ENCODE measurements at places on chromosomes 16 and 17.

- DNase-seq = no peak
Observed at GRCh38 chr17:1946021-1946932, 78.9 kb downstream of the RTN4RL1 start.

DNA sequence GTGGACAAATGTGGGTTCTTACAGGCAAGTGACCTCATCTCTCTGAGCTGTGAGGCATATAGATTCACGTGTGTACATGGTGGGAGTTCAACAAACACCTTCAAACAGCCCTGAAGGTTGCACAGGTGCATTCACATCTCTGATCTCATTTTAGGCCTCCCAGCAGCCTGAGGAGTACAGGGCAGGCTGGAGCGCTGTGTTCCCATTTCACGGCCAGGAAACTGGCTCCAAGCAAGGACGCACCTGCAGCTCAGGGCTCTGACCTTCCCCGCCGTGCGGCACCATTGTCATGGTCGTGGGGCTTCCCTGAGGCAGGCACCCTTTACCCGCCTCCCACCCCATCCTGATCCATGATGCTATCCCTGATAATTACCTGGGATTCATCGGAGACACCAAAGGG lies 4.8 kb upstream of the CD300A start:
- no peak for DNase-seq

GRCh38 chr17:81702934-81703746 lies at the start of gene MRPL12:
TSS of gene MRPL12 (plus strand) at chr17:81703367. CDS start at chr17:81703502, 135 bp downstream.
- DNase-seq = peak; percentile 80

DNA sequence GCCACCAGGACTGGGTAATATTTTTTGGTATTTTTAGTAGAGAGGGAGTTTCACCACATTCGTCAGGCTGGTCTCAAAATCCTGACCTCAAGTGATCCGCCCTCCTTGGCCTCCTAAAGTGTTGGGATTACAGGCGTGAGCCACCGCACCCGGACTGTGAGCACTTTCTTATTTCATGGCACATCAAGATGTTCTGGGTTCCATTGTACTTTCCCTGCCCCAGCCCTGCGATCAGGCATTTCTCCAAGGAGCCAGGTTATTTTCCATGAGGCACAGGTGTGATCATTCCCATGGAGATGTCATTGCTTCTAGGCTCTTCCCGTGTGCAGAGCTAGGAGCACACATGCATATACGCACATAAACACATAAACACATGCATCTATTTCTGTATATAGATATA lies 2.6 kb upstream of the ANKRD40CL start:
- DNase-seq = no peak

- DNase-seq = no peak
Observed at GRCh38 chr16:75452464-75453190, 11.9 kb downstream of the TMEM170A start.

DNA sequence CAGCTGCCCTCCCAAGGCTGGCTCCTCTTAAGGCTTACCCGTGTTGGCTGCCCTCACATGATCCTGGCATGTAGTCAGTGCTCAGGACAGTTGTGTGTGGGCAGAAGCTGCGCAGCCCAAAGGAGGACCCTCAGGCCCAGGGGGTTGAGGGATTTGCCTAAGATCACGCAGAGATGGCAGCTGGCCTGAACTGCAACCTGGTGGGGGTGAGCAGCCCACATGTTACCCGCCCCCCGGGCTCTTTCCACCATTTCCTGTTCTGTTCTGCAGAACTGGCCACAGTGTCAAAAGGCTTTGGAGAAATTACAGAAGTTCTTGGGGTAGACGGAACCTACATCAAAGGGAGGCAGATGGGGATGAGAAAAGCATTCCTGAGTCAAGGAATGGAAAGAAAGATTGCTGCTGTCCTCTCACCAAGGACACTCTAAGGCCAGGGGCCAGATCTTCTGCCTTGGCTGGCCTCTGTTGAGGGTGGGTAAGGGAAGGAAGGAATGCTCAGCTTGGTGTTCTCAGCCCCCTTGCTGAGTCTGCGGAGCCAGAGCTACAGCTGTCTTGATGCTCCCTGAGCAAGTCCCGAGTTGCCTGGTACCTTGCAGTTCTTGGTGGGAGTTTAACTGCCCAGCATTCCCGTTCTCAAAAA lies 53.0 kb downstream of the EPN2 start:
- DNase-seq = no peak

- DNase-seq = no peak
Observed at GRCh38 chr16:85989863-85990643, 91.1 kb downstream of the IRF8 start.

DNA sequence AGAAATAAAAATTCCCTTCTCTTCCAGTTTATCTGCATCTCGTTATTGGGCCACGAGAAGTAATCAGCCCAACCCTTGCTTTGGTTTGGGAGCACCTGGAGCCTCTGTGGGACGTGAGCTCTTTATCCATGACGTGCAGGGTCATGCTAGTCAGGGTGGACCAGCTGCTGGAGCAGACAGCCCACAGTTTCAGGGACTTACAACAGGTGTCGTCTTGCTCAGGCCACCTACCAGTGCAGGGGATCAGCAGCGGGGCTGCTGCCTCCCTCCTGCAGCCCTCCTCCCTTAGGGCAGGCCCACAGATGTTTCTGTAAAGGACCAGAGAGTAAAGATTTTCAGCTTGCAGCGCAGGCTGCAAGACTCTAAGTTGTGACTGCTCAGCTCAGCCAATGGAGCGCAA lies 16.9 kb downstream of the ADAD2 start:
- no peak for DNase-seq

GRCh38 chr16:74107795-74108610 lies 188.6 kb upstream of the PSMD7 start:
- peak; percentile 11 for DNase-seq

DNA sequence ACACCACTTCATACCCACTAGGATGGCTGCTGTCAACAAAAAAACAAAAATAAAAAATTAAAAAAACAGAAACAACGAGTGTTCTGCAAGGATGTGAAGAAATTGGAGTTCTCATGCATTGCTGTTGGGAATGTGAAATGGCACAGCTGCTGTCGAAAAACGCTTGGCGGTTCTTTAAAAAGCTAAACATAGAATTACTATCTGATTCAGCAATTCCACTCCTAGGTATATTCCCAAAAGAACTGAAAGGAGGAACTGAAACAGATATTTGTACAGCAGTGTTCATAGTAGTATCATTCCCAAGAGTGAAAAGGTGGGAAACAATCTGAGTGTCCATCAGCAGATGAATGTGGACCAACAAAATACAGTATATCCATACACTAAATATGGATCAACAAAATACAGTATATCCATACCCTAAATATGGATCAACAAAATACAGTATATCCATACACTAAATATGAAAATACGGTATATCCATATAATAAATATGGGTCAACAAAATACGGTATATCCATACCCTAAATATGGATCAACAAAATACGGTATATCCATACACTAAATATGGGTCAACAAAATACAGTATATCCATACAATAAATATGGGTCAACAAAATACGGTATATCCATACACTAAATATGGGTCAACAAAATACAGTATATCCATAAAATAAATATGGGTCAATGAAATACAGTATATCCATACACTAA lies 8.7 kb downstream of the METTL16 start:
- DNase-seq = no peak

DNA sequence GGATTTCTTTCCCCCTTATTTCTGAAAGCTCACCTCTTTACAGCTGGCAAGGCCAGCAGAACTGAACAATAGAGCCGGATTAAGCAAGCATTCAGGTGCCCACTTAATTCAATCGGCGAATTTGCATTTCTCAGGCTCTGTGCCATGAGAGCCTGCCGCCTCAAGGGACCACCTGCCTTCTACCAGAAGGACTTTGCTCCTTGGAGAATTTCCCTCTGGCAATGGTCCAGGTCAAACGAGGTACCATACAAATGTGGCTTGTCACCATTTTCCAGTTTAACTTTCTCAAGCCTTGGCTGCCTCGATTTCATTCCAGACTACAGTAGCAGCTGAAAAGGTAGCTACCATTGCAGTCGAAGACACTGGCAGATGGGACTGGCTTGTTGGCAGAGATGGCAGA lies 534.0 kb downstream of the MAF start:
- DNase-seq = no peak

DNA sequence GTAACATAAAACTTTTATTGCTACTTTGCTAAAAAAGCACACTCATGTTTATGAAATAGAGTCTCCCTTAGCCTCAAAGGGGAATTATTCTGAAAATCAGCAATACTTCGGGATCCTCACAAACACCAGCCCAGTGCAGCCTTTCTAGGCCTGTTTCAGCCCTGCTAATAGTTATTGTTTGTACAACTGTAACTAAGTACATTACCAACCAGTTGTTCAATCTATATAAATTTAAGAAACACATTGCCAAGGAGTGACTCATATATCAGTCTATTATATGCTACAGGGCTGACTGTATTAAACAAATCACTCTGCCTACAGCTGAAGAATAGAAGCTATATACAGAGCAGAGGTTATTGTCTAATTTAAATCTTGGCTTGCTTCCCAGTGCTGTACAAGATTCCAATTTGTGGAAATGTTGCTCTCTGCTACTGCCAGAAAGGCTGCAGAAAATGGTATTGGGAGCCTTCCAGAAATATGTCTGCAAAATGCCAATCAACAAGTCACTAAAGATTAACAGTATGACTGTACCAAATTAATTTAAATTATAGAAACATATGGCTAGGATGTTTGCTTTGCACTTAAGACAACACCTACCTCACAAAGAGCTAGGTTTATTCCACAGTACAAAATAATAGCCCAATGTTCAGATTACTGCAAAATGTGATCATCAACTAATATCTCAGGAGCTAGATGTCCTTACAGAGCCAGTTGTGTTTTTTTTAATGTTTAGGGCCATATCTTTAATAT lies 49.7 kb downstream of the TOX3 start:
- no peak for DNase-seq

- no peak for DNase-seq
Observed at GRCh38 chr17:80427366-80428282, 12.7 kb downstream of the ENDOV start.

DNA sequence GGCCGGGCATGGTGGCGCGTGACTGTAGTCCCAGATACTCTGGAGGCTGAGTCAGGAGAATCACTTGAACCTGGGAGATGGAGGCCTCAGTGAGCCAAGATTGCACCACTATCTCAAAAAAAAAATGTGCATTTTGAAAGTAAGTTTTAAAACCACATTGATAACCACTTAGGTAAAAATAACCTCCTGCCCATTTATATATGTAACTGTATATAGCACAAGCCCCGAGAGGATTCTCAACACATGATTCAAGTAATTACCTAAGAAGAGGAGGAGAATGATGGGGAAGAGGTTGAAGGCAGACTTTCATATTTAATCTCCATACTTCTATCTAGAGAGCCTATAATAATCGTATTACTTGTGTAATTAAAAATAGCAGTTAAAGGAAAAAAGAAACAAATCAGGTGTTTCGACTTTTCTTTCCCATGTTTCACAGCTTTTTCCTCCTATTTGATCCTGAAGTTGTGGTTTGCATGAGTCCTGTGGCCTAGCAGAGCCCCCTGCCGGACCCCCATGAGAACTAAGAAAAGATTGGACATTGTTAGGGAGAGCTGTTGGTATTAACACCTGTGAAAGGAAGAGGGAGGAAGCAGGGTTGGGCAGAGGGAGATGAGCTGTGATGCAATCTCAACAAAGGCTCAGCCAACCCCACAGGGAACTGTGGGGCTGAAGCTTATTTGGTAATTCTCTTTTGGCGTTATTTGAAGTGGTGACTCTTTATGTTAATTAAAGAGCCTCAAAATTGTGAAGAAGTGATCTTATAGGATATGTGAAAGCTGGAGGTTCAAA lies 22.1 kb downstream of the PMFBP1 start:
- no peak for DNase-seq

GRCh38 chr17:69764146-69764545 lies 310.9 kb upstream of the KCNJ16 start:
- DNase-seq = no peak

DNA sequence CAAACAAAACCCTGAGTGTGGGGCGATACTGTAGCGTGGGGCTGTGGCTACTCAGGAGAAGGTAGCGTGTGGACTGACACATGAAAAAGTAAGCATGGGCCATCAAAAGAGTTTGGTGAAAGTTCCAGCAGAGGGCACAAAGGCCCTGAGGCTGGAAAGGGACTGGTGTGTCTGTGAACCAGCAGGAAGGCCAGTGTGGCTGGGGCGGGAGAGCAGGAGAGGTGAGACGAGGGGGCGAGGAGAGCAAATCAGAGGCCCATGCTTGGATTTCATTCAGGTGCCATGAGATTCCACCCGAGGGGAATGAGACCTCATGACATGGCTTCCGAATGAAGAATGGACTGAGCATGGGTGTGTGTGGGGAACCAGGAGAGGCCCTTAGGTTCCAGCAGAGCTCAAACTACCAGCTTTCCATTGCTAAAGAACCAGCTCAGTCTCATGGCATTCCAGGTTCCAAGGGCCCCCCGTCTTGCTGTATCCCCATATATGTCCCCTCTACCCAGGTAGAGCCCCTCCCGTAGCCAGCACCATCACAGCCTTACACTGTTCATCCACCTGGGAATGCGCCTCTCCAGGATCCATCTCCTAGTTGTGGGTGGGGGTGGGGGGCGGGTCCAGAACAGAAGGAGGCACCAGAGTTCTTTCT lies 31.1 kb downstream of the TRPV2 start:
- DNase-seq = no peak

DNA sequence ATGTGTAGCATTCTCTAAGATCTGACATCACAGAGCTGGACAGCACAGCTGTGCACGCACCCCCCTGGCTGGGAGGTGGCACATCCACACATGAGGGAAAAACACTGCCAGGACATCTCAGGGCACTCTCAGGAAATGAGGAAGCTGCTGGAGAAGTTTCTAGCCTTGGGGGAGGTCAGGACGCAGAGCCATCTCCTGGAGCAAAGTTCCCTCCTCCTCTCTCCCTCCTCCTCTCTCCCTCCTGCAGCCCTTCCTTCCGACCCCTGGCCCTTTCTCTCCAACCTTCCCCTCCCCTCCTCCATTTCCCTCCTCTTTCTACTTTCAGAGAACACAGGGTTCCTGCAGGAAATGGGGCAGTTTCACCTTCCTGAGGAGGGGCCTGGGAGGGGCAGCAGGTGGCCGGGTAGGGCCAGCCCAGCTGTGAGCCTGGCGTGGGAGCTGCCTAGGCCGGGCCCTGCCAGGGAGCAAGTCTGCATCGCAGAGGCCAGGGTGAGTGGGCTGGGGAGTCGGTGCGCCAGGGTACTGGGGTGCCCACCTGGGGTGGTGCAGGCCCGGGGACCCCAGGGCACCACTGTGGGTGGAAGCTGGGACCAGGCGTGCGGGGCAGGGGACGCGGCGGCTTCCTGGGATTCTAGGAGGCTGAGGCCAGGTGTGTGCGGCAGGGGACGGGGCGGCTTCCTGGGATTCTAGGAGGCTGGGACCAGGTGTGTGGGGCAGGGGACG lies at the start of gene DPEP1:
DPEP1 (plus strand) TSS at position 412 of the 723 bp plus-strand sequence. CDS start 16,769 bp downstream, outside the sequence.
- DNase-seq = no peak

- DNase-seq = peak; percentile 73
Observed at GRCh38 chr16:15704545-15704987, 54.5 kb downstream of the NDE1 start.

- no peak for DNase-seq
Observed at GRCh38 chr16:12079412-12079965, 103.0 kb downstream of the SNX29 start.

GRCh38 chr16:52557236-52557635 lies 10.3 kb upstream of the TOX3 start:
- DNase-seq = no peak

DNA sequence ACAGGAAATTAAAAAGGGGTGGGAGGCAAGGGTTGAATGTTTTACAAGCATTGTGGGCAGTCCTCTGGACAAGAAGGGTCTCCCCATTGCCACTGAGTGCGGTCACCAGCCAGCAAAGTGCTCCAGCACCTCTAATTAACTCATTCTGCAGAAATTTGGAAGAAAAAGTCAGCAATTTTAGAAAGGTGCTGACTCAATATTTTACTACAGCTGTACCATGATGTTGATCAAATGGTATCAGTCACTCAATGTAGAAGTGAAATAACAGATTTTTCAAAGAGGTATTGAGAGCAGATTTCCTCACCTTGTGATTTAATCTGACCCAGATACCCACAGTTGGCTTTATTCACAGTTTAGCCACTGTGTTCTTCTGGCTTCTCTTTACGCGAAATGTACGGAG lies 96.7 kb downstream of the PMP22 start:
- no peak for DNase-seq

All from naive thymus-derived CD4-positive, alpha-beta T cell (primary cell).